Endothelial cell of umbilical vein (primary cell): ENCODE measurements at places on chromosomes 4 and X. TPM values are rescaled to one million over a fixed set of nuclear protein-coding genes. Genes with fewer than 3 reads are reported as not detected.

DNA sequence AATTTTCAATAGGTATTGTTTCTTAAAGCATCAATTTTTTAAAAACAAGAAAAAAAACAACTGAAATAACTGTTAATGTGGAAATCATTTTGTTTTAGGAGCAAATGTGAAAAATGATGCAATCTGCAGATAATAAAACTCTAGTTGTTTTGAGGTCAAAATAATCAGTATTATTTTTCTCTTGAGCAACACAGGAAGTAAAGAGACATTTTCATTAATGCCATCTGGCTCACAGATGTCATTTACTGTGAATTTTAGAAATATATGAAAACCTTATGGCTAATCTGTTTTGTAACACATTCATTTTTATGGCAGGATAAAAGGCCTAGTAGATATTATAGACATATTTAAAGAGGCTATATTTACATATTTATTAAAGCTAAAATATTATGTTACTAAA lies 141.6 kb downstream of the PCDH18 start:
- no peaks in the 10 kb centered on the region for H3K27me3 ChIP-seq
- no peaks in the 10 kb centered on the region for H3K36me3 ChIP-seq
- no peak overlapping the region for H3K4me3 ChIP-seq

DNA sequence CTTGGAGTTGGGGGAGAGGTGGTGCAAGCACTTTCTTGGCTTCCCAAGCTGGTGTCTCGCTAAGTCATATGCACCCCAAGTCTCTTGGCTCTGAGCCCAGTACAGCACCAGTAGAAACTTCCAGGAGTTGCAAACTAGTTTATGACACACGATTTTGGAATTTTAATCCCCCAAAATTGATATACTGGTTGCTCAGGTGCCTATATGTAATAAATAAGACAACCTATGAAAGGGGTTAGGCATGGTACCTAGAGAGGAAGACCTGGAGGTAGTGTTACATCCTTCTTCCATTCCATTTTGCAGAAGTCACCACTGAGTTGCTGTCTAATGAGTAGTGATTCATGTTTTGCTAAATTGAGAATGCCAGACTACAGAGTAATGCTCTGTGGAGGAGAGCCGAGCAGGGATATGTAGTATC lies 4.3 kb upstream of the SLC4A4 start:
- H3K27me3 ChIP-seq, result no peaks in the 10 kb centered on the region
- DNase-seq, result no peak
- H3K27ac ChIP-seq, result no peak overlapping the region
- H3K36me3 ChIP-seq, result no peaks in the 10 kb centered on the region
- no peak overlapping the region for H3K4me3 ChIP-seq

GRCh38 chr4:123244137-123244536 lies 152.5 kb upstream of the SPRY1 start:
- DNase-seq, result peak; percentile 65
- no peak overlapping the region for H3K27ac ChIP-seq
- no peaks in the 10 kb centered on the region for H3K36me3 ChIP-seq
- no peak overlapping the region for H3K4me3 ChIP-seq
- H3K27me3 ChIP-seq, result no peaks in the 10 kb centered on the region
- peaks cover 3% of the 10 kb centered on the region for H3K4me1 ChIP-seq

- H3K4me1 ChIP-seq, result no peaks in the 10 kb centered on the region
- no peaks in the 10 kb centered on the region for H3K27me3 ChIP-seq
- DNase-seq, result no peak
- no peak overlapping the region for H3K4me3 ChIP-seq
- no peak overlapping the region for H3K27ac ChIP-seq
Observed at GRCh38 chrX:960821-961220, 251.6 kb downstream of the CRLF2 start.

DNA sequence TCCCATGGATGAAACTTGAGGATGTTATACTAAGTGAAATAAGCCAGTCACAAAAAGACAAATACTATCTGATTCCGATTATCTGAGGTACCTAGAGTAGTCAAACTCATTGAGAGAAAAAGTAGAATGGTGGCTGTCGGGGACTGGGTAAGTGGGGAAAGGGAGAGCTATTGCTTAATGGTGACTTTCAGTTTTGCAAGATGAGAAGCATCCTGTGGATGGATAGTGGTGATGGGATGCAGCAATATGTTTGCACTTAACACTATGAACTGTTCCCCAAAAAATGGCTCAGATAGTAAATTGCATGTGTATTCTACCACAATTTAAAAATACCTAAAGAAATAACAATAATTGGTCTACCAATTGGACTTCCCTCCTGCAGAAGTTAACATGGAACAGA lies 181.5 kb downstream of the SHROOM3 start:
- H3K4me1 ChIP-seq, result peaks cover 4% of the 10 kb centered on the region
- H3K36me3 ChIP-seq, result no peaks in the 10 kb centered on the region
- no peak overlapping the region for H3K27ac ChIP-seq
- H3K27me3 ChIP-seq, result no peaks in the 10 kb centered on the region

Gene ETDA
- not detected in 2 replicates for total RNA-seq

DNA sequence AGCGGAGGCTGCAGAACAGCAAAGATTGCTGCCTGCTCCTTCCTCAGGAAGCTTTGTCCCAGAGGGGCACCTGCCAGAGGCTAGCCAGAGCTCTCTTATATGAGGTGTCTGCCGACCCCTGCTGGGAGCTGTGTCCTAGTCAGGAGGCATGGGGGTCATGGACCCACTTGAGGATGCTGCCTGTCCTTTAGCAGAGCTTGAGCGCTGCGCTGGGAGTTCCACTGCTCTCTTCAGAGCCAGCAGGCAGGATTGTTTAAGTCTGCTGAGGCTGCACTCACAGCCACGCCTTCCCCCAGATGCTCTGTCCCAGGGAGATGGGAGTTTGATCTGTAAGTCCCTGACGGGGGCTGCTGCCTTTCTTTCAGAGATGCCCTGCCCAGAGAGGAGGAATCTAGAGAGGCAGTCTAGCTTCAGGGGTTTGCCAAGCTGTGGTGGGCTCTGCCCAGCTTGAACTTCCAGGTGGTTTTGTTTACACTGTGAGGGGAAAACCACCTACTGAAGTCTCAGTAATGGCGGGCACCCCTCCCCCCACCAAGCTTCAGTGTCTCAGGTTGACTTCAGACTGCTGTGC lies 10.9 kb downstream of the DCK start:
- H3K27ac ChIP-seq, result no peak overlapping the region
- H3K4me3 ChIP-seq, result no peak overlapping the region
- no peaks in the 10 kb centered on the region for H3K36me3 ChIP-seq
- no peaks in the 10 kb centered on the region for H3K27me3 ChIP-seq
- DNase-seq, result no peak

- no peak for DNase-seq
- H3K27me3 ChIP-seq, result no peaks in the 10 kb centered on the region
- H3K36me3 ChIP-seq, result no peaks in the 10 kb centered on the region
- no peaks in the 10 kb centered on the region for H3K4me1 ChIP-seq
- H3K27ac ChIP-seq, result no peak overlapping the region
- no peak overlapping the region for H3K4me3 ChIP-seq
Observed at GRCh38 chrX:38437093-38437492, 84.7 kb downstream of the OTC start.

DNA sequence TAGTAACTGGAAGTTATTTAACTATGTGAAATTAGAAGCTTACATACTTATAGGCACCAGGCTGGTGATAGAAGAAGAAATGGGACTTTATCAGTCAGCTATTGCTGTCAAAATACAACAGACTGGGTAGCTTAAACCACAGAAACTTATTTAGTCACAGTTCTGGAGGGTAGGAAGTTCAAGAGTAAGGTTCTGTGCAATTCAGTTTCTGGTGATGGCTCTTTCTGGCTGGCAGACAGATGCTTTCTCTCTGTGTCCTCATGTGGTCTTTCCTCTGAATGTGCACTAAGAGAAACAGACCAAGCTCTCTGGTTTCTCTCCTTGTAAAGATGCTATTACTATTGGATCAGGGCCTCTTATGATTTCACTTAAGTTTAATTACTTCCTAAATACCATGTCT lies 92.1 kb upstream of the ANKRD50 start:
- H3K36me3 ChIP-seq, result no peaks in the 10 kb centered on the region
- H3K4me3 ChIP-seq, result no peak overlapping the region
- peaks cover 3% of the 10 kb centered on the region for H3K4me1 ChIP-seq
- H3K27me3 ChIP-seq, result no peaks in the 10 kb centered on the region
- DNase-seq, result no peak
- H3K27ac ChIP-seq, result no peak overlapping the region

GRCh38 chr4:66091786-66092185 lies 421.5 kb upstream of the EPHA5 start:
- no peak overlapping the region for H3K27ac ChIP-seq
- DNase-seq, result no peak
- H3K4me1 ChIP-seq, result no peaks in the 10 kb centered on the region
- no peaks in the 10 kb centered on the region for H3K27me3 ChIP-seq

GRCh38 chrX:103629318-103630170 lies 769 bp downstream of the TCEAL1 start:
- DNase-seq, result peak; percentile 78
- H3K4me3 ChIP-seq, result peak overlapping the region; percentile 88
- H3K27ac ChIP-seq, result peak overlapping the region; percentile 78
- H3K4me1 ChIP-seq, result peaks cover 23% of the 10 kb centered on the region

- no peaks in the 10 kb centered on the region for H3K27me3 ChIP-seq
- no peak for DNase-seq
- H3K4me1 ChIP-seq, result peaks cover 6% of the 10 kb centered on the region
- H3K4me3 ChIP-seq, result no peak overlapping the region
- no peaks in the 10 kb centered on the region for H3K36me3 ChIP-seq
- peak overlapping the region; percentile 90 for H3K27ac ChIP-seq
Observed at GRCh38 chrX:134806707-134807038, 148.4 kb upstream of the PLAC1 start.

Gene GPC4
- 0.20 TPM in 1 of 2 replicates, not detected in the other for total RNA-seq

GRCh38 chr4:24768604-24769003 lies 26.8 kb upstream of the SOD3 start:
- no peaks in the 10 kb centered on the region for H3K27me3 ChIP-seq
- H3K4me1 ChIP-seq, result no peaks in the 10 kb centered on the region
- DNase-seq, result no peak
- H3K27ac ChIP-seq, result no peak overlapping the region
- no peak overlapping the region for H3K4me3 ChIP-seq
- H3K36me3 ChIP-seq, result no peaks in the 10 kb centered on the region

- no peak overlapping the region for H3K4me3 ChIP-seq
- peaks cover 10% of the 10 kb centered on the region for H3K27me3 ChIP-seq
- H3K27ac ChIP-seq, result no peak overlapping the region
- H3K4me1 ChIP-seq, result no peaks in the 10 kb centered on the region
Observed at GRCh38 chr4:174230680-174231079, 52.8 kb downstream of the FBXO8 start.

DNA sequence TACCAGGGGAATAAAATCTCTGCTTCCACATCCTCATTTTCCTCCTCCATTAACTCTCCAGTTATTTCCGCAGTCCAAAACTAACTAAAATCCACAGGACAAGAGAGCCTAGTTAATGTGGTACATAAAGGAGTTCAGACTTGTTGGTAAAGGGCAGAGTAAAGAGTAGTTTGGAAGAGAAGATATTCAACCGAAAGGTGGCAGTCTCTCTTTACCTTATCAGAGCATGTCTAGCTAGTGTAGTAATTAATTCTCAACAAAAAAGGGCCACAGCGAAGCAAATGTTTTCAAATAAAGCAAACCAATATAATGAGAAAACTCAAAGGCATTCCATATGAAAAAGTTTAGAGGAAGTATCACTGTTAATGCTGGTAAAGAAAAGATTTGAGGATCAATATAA lies 286.5 kb downstream of the GLUD2 start:
- DNase-seq, result no peak
- H3K4me3 ChIP-seq, result no peak overlapping the region
- H3K27me3 ChIP-seq, result no peaks in the 10 kb centered on the region

DNA sequence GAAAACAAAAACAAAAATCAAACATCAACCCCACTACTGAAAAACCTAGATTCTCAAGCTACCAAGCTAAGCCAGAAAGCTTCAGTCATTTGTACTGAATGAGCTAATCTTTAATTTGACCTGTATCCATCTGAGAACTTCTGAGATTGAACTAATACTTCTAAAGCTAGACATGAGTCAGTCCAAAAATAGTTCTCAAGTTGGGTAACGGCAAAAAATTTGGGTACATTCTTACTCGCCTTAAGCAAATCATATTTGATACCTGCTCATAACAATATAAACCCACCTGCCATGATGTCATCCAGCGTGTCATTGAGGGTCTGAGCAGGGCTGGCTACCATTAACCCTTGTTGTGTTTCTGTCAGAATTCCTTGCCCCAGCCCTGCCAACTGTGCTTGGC lies 69.7 kb upstream of the COX18 start:
- no peaks in the 10 kb centered on the region for H3K4me1 ChIP-seq
- no peaks in the 10 kb centered on the region for H3K27me3 ChIP-seq
- DNase-seq, result no peak
- H3K36me3 ChIP-seq, result peaks cover 10% of the 10 kb centered on the region
- no peak overlapping the region for H3K27ac ChIP-seq

DNA sequence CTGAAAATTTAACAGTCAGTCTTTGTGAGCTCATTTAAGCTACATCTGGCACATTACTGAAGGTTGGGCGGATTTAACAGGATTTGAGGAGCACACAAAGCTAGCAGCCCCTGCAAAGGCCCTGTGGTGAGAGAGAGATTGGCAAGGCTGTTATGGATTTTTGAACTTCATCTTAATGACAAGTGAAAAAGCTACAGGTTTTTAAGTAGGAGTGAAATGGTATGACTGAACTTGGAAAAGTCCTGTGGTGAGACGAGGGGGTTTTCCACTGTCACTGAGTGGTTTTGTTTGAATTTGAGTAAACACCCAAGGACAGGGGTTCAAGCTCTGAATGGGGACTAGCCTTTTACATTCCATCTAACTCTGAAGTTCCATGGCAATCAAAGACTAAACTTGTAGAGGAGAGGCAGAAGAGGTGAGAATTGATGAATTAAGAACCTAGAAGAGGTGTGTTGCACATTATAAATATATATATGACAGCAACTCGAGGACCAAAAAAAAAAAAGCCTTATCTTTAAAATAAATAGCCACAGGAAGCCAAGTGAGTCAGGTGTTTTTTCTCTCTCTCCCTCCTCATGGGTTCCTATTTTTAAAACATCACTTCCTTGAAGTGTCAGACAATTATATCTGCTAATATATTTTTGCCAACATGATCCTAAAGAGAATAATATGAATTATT lies 47.8 kb upstream of the CLNK start:
- H3K27me3 ChIP-seq, result no peaks in the 10 kb centered on the region
- no peak overlapping the region for H3K4me3 ChIP-seq
- H3K4me1 ChIP-seq, result no peaks in the 10 kb centered on the region
- no peak overlapping the region for H3K27ac ChIP-seq
- H3K36me3 ChIP-seq, result no peaks in the 10 kb centered on the region

DNA sequence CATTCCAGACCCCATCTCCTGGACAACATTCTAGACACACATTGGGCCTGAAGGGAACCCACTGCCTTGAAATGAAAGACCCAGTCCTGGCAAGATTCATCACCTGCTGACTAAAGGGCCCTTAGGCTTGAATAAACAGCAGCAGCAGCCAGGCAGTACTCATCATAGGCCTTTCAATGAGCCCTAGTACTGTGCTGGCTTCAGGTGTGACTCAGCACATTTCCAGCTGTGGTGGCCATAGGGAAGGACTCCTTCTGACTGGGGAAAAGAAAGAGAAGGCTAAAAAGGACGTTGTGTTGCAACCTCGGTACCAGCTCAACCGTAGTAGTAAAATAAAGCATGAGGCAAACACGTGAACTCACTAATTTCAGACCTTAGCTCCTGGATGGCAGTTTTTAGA lies 344.0 kb downstream of the ACTRT1 start:
- H3K27me3 ChIP-seq, result no peaks in the 10 kb centered on the region
- H3K4me1 ChIP-seq, result no peaks in the 10 kb centered on the region
- no peak for DNase-seq
- H3K36me3 ChIP-seq, result no peaks in the 10 kb centered on the region
- no peak overlapping the region for H3K27ac ChIP-seq

Gene MEPE
- total RNA-seq, result not detected in 2 replicates

Gene UNC5C
- total RNA-seq, result 0.44 and 0.53 TPM in 2 replicates

Gene F8A3
- 9.7 TPM in 1 of 2 replicates, not detected in the other for total RNA-seq
